ENCODE measurements at places on chromosomes 1 and 21. TPM values are rescaled to one million over a fixed set of nuclear protein-coding genes. Genes with fewer than 3 reads are reported as not detected.

- H3K4me1 ChIP-seq: no peaks in the 10 kb centered on the region
- no peaks in the 10 kb centered on the region for H3K36me3 ChIP-seq
- DNase-seq: no peak
- no peaks in the 10 kb centered on the region for H3K27me3 ChIP-seq
Measured at GRCh38 chr1:56424744-56425493, 154.4 kb downstream of the PLPP3 start.

GRCh38 chr1:150661156-150661555 is 31.7 kb upstream of the ENSA start:
- H3K27me3 ChIP-seq: no peaks in the 10 kb centered on the region
- no peaks in the 10 kb centered on the region for H3K4me1 ChIP-seq
- no peak overlapping the region for H3K27ac ChIP-seq
- no peak for DNase-seq
- H3K4me3 ChIP-seq: no peak overlapping the region
- H3K36me3 ChIP-seq: peaks cover 6% of the 10 kb centered on the region

The IRF6 gene
- under 0.01 TPM for total RNA-seq

DNA sequence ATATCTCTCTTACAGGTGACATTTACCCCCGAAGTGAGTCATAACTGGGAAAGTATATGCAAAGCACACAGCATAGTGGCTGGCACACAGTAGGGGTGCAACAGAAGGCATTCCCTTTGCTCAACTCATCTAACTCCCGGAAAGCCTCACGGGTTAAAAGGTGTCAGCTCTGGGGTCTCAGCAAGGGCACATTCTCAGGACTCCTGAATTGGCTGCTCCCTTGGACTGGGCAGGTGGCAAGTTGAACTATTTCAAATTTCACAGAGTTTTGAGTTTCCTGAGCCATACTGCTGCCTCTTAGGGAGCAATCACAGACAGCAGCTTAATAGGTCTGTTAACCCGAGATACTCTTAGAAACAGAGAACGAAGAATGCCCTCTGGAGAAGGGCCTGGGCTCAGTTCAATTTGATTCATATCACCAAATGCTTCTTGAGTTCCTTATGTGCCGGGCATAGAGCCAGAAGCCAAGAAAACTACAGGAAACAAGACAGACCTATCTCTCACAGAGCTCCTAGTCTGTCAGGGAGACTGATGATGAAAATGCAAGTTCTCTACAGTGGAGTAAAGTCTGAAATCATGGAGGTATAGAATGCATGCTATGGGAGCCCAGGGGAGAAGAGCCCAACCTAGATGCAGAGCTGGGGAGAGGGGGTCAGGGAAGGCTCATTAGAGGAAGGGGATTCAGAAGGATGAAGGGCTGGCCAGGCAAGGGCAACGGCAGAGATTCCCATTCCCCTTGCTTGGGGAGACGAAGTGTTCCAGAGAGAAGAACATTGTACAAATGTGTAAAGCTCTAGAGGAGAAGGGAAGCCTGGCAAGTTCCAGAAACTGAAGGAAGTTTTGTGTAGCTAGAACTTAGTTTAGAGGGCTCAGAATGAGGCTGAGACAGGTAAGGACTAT is 143.9 kb upstream of the HMGB4 start:
- no peaks in the 10 kb centered on the region for H3K27me3 ChIP-seq
- no peak for DNase-seq
- H3K4me1 ChIP-seq: no peaks in the 10 kb centered on the region
- H3K4me3 ChIP-seq: no peak overlapping the region
- no peaks in the 10 kb centered on the region for H3K36me3 ChIP-seq

The RGL1 gene
- total RNA-seq: 24.6 TPM

DNA sequence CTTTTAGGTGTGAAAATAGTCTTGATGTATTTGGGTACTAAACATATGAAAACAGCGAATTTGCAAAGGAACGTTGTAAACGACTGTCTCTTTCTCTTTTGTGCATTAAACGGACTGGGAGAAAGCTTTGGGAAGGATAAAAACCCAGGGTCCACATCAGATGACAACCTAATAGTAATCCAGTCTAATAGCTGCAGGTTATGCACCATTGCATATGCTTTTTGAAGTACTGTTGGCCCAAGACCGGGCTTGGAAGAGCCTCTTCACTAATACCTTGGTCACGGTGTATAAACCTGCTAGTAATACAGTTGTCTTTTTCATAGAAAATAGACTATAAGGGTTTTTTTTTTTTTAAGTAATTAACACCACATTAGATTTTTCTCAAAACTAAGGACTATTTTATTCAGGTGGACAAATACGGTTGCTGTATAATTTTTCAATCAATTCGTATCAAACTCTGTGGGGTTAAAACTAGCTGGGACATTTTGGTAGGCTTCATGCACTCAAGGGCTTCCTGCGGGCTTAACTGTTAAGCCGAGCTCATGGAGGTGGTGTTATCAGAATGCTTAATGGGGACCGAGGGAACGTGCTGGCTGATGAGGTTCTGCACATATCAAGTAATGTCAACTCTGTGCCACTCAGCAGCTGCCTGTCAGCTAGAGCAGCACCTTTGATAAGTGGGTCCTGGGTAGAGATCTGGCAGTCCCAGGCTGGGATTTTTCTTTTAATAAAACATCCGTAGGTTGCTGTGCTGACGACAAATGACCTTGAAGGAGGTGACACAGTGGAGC is 2.1 kb downstream of the RYR2 start:
- H3K4me1 ChIP-seq: no peaks in the 10 kb centered on the region
- H3K4me3 ChIP-seq: no peak overlapping the region
- H3K27ac ChIP-seq: no peak overlapping the region
- no peaks in the 10 kb centered on the region for H3K36me3 ChIP-seq
